Fibroblast of skin of left quadriceps (primary cell): ENCODE measurements at places on chromosomes 5 and 9.
A peak's percentile ranks its signal among the peaks of the same experiment; 100 is the strongest.

DNA sequence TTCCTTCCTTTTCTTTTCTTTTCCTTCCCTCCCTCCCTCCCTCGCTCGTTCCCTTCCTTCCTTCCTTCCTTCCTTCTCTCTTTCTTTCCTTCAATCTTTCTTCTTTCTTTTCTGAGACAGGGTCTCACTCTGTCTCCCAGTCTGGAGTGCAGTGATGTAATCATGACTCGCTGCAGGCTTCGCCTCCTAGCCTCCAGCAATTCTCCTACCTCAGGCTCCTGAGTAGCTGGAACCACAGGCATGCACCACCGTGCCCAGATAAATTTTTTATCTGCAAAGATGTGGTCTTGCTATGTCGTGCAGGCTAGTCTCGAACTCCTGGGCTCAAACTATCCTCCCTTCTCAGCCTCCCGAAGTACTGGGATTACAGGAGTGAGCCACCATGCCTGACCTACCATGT is 81.4 kb downstream of the SPATA31C2 start:
- DNase-seq: peak; percentile 34

DNA sequence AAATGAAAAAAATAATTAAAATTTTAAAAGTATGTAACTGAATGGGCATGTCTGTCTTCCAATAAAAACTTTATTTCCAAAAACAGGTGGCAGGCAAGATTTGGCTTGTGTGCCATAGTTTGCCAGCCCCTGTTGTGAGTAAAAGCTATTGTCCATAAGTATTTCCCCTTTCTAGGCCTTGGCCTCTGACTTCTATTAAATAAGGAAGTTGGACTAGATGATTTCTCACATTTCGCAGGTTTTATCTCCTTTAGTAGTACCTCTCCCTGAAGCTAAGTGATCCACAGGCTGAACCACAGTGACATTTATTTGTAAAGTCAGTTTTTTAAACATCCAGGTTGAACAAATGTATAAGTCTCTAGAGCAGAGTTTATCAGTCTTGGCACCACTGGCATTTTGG is 41.3 kb downstream of the RECK start:
- DNase-seq: no peak

GRCh38 chr5:143496943-143497342 is 93.5 kb upstream of the NR3C1 start:
- peak; percentile 52 for DNase-seq

GRCh38 chr9:36632892-36633291 is 60.2 kb downstream of the MELK start:
- DNase-seq: no peak

DNA sequence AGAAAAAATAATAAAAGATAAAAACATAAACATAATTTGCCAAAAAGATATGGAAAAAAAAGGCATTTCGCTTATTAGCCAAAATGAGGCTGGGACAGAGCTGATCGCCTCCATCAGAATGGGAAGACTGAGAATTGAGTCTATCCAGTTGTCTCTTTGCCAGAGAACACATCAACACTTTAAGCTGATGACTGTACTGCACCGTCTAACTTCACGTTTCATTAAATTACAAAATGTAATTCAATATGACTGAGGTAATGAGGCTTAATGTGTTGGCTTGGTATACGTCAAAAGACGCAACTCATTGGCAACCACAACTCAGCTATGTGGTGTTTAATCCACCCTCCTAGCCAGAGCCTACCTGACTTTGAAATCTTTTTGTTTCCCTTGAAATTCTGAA is 462.7 kb upstream of the CD180 start:
- DNase-seq: no peak

GRCh38 chr5:29304545-29304944 is 1888.9 kb upstream of the CDH6 start:
- DNase-seq: no peak

DNA sequence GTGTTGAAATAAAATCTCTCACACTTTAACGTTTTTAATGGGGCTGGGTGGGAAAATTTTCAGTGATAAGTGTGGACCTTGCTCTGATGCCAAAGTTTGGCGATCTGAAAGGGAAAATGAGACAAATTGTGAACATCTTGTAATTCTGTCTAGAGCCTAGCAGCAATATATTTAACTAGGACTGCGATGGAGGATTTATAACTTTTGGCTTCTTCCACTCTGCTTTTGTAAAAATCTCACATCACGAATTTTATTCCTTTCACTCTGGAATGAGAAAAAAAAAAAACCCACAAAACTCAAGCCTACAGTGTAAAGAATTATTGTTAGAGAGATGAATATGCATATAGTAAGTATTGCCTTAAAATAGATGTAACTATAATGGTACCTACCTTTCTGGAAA is 19.9 kb downstream of the CCNH start:
- no peak for DNase-seq

DNA sequence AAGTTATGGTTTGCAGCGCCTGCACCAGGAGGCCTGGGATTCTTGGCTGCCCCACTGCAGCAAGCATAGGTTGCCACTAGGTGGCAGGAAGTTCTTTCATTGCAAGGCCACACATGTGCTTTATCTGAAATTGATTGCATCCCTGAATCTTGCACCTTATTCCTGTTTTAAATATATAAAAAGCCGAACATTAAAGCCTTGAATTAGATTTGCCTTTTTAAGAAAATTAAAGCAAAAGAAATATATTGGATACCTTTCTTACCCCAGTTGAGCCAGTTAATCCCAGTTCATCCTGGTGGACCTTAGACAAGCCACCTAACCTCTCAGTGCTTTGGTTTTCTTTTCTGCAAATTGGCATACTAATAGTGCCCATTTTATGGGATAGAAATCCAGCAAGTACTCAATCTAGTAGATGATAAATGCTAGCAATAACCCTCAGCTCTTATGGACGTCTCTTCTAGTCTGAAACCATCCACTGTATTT is 6.3 kb upstream of the TRMT10B start:
- DNase-seq: no peak

DNA sequence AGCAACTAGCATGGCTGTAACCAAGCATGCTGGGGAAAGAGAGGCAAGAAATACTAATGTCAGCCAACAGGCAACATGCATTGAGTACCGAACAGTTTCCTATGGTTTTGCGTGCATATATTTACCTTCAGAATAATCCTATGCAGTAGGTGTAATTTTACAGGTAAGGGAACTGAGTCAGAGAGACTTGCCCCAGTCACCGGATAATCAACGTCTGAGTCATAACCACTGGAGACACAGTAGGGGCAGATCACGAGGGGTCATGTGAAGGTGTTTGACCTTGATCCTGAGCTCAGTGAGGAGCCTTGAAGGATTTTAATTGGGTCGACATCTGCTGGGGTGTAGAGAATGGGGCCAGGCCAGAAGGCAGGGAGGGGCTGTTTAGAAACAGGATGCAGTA is 13.4 kb upstream of the TSC1 start:
- DNase-seq: no peak

- no peak for DNase-seq
Observed at GRCh38 chr9:68653141-68653595, 51.9 kb upstream of the PIP5K1B start.

GRCh38 chr5:79613549-79613948 is 1.3 kb downstream of the TENT2 start:
- no peak for DNase-seq

DNA sequence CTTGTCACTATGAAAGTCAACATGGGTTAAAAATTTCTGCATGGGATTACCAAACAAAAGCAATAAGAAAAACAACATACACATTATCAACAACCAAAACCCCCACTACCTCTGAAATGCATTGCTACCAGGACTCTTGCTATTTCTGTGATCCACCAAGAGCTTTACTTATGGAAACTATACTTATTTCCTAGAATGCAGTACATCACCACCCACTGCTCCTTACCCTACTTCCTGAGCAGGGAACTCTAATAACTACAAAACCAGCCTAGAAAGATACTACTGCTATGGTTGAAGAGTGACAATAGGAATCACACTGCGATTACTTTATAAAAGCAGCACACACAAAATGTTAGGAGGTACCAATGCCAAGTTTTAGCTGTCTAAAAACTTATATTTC is 22.2 kb downstream of the LURAP1L start:
- no peak for DNase-seq

GRCh38 chr5:1465117-1465516 is 19.9 kb upstream of the SLC6A3 start:
- no peak for DNase-seq

- DNase-seq: no peak
Observed at GRCh38 chr9:134781591-134782302, 98.9 kb upstream of the FCN2 start.

DNA sequence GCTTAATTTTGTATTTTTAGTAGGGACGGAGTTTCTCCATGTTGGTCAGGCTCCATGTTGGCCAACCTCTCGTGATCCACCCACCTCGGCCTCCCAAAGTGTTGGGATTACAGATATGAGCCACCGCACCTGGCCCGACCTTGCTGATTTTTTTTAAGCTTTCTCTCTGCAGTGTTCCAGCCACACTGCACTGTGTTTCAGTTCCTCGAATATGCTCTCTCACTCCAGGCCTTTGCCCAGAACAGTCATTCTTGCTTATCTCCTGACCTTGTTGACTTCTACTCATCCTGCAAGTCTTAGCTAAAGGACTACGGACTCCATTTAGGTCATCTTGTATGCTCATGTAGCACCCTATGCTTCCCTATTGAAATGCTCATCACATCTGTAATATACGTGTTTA is 3.3 kb downstream of the SNAPC3 start:
- DNase-seq: no peak

DNA sequence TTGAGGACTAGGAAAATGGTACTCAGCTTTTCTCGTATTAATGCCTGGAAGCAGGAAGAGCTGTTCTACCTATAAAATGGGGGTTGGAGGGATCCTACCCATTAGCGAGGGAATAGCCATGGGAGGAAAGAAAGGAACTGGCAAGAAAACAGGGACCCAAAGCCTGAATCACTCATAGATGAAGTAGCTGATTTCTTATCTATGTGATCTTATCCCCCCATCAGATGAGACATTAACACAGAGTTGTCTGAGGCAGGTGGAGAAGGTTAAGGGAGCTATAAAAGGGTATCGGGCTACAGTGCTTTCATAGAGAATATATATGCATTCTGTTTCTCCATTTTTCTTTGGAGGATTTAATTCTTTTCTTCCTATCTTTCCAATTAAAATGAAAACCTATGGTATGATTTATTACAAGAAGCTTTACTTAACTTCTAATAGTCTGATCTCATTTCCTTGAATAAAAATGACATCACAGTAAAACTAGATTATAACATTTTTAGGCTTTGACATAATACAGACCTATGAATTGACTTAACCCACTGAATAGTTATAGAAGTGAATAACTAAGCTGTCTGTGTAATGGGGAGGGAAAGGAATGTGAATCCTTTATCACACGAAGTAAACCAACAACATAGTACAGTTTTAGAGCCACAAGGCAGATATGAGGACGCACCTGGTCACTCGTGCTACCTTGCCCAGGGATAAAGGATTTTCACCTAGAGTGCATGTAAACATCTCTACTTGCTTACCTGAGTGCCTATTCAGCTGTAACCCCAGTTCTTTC is 39.0 kb downstream of the IQGAP2 start:
- DNase-seq: no peak

DNA sequence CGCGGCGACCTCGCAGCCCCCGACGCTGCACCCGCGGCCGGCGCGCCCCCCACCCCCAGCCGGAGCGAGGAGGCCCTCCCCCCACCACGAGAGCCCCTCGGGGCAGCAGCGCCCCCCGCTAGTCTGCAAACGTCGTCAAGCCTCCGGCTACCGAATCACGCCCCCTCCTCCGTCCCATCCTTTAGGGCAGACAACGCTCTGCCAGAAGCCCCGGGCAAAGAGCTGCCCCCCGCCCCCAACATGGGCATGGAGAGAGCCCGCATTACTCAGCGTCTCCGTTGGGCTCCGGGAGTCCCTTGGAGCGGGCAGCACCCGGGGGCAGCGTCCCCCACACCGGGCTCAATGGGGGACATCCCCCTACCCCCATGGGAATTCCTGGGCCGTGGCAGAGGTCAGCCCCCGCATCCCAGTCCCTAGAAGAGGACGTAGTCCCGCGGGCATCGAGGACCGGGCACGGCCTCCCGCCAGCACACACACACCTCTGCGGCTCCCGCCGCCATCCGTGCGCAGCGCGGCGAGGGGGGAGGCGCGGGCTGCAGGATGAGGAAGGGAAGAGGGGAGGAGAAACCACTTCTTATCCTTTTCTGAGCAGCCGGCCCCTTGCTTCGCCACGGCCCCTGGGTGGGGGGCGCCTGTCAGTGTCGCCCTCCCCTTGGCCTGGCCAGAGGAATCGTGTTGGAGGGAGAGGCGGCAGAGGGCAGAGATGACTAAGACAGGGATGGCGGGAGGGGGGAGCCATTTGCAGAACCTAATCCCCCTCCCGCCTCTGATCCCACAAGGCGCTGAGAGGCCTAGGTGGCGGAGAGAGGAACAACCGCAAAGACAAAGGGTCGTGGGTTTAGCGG is 750 bp downstream of the DNM1 start:
- DNase-seq: no peak

GRCh38 chr5:131266370-131267060 is 2.7 kb downstream of the CDC42SE2 start:
- no peak for DNase-seq

GRCh38 chr5:67173959-67174358 is 22.6 kb downstream of the CD180 start:
- no peak for DNase-seq

GRCh38 chr9:14433351-14434157 is 119.6 kb upstream of the NFIB start:
- peak; percentile 33 for DNase-seq

- no peak for DNase-seq
Observed at GRCh38 chr5:33774341-33774740, 117.4 kb downstream of the ADAMTS12 start.

GRCh38 chr9:113973963-113974413 is 97.9 kb downstream of the ZNF618 start:
- no peak for DNase-seq

- no peak for DNase-seq
Observed at GRCh38 chr5:178180141-178180863, 6.9 kb downstream of the GMCL2 start.

DNA sequence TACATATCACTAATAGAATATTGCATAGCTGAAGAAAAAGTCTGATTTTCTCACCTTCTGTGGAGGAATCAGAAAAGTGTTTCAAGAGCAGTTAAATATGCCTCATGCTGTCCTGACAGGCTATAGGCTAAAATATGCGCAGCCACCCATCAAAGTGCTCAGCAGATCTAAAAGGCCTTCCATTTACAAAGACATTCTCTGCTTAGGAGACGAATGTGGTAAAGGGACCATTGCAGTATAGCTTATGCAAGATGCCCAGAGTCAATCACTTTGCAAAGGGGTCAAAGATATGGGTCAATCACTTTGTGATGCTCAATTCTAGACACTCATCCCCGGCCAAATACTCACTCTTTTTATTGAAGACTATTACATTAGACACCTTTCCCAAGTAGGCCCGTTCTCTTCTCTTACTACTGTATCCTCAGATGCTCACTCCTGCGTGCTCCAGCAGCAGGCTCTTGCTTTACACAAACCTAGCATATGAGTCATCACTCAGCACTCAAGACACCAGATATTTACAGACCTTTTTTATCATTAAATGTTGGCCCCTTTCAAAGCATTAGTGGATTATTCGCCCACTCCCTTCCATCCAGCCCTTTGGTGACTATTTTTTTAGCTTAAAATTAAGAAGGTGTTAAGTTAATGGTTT is 568.2 kb upstream of the CDH18 start:
- peak; percentile 5 for DNase-seq
